ENCODE measurements at places on chromosomes 1 and 21. TPM values are rescaled to one million over a fixed set of nuclear protein-coding genes. Genes with fewer than 3 reads are reported as not detected.
A peak's percentile ranks its signal among the peaks of the same experiment; 100 is the strongest.

DNA sequence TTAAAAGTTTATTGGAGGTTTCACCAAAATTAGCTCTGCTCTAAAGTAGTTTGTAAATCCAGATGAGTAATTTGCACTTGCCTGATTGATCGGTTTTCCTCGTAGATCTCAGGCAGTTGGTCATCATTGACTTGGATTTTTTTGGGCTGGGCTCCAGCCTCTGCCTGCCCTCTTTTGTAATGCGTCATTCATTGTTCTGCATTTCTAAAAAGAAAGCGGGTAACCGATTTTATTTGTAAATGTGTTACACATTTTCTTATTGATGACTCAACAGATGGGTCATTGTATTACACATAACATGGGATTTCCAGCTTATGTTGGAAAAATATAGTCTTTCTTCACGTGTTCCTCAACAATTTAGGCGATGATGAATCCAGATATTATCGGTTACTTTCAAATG, 5.5 kb downstream of the ETS2 start:
- DNase-seq: no peak

GRCh38 chr1:233714631-233715217, 100.8 kb downstream of the KCNK1 start:
- DNase-seq: no peak

- DNase-seq: peak; percentile 65
Observed at GRCh38 chr1:18632783-18633421, 2.3 kb downstream of the PAX7 start.

- no peak for DNase-seq
Observed at GRCh38 chr1:22231995-22232690, 89.2 kb upstream of the WNT4 start.

DNA sequence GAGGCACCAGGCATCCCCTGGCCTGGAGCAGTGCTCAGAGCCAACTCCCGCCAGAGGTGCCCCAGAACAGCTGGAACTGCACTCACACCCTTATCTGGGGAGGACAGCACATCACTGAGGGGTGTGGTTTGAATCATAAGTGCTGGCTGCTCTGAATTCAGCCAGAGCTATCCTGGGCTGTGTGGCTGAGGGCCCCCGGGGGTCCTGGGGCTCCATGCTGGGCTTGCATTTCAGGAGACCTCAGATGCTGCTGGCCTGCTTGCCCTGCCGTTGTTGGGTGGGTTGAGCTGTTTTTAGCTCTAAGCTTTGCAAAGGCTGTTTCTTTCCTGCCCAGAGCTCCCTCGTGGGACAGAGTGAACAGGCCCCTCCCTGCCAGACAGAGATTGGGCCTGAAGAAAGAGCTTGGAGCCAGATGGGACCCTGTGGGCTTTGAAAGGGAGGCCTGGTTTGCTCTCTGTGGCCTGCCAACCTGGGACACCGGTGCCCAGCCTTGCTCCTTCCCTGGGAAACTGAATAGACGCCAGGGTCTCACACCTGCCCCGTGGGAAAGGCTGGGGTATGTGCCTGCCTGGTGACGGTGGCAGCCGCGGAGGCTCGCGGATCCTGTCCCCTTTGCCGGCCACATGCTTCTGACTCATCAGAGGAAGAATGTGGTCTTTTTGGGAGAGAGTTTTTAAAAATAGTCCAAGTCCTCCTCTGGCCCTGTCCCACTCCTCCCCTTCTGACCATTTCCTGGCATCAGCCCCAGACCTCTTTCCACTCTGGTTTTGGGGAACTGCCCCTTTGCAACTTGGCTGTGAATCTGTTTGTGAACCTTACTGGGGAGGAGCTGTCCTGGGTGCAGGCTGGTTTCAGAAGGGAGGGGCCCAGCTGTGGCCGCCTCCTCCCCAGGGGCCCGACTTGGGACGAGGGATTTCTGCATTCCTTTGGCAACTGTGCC, 30.0 kb downstream of the ARHGEF10L start:
- peak; percentile 42 for DNase-seq

GRCh38 chr1:27111626-27112573, 43.0 kb downstream of the SLC9A1 start:
- DNase-seq: no peak

- no peak for DNase-seq
Observed at GRCh38 chr1:237700181-237700580, 190.5 kb downstream of the ZP4 start.

CROCC gene
- 35.4 TPM for total RNA-seq

CXADR gene
- total RNA-seq: 89.1 TPM

CLDN17 gene
- total RNA-seq: not detected

SMIM1 gene
- total RNA-seq: 10.1 TPM

UBQLN4 gene
- total RNA-seq: 27.1 TPM

KRTAP24-1 gene
- not detected for total RNA-seq

Data from spinal cord (tissue), 10 donors.